ENCODE measurements at places on chromosomes 4 and X.

DNA sequence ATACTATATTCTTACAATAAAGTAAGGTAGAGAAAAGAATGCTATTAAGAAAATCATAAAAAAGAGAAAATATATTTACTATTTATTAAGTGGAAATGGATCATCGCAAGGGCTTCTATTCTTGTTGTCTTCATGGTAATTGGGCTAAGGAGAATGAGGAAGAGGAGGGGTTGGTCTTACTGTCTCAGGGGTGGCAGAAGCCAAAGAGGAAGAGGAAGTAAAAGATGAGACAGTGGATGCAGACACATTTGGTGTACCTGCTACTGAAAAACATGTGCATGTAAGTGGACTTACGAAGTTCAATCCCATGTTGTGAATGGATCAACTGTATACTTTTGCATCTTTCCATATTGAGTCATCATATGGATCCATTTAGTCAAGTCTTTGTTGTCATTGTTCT is 1502.1 kb upstream of the ADGRL3 start:
- peak; percentile 3 for DNase-seq

- DNase-seq = no peak
Observed at GRCh38 chr4:40363382-40363920, 28.3 kb downstream of the CHRNA9 start.

GRCh38 chr4:7784131-7784870 is 155.4 kb downstream of the AFAP1 start:
- DNase-seq = no peak

- DNase-seq = peak; percentile 77
Observed at GRCh38 chr4:1870328-1870577, 940 bp upstream of the NSD2 start.

DNA sequence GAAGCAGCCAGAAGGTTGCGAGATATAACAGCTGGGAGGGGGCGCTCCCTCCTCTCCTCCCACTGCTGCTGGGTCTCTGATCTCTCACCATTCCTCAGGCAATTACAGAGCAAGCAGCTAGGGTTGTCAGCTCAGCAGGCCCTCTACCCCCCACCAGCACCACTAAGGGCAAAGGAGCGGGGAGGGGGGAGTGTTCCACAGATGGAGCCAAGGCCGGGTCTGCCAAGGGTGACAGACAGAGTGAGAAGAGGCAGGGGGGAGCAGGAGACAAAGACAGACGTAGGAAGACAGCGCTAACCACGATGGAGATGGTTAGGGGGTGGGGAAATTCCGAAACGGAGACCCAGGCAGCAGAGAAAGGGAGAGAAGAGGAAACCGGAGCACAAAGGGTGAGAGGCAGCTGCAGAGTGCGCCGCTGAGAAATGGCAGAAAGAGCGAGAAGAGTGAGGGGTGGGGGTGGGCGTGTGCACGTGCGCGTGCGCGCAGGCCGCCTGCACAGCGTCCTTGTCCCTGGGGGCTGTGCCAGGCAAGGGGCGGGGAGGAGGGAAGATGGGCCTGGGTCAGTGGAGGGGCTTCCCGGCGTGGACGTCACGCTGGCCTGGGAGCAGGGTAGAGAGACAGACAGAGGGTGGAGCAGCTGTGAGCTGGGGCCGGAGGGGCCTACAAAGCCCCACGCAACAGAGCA is 6.9 kb downstream of the L1CAM start:
- no peak for DNase-seq

GRCh38 chr4:109676886-109677285 is 26.4 kb downstream of the CASP6 start:
- no peak for DNase-seq

GRCh38 chr4:153733751-153734448 is 25.9 kb downstream of the RNF175 start:
- no peak for DNase-seq

DNA sequence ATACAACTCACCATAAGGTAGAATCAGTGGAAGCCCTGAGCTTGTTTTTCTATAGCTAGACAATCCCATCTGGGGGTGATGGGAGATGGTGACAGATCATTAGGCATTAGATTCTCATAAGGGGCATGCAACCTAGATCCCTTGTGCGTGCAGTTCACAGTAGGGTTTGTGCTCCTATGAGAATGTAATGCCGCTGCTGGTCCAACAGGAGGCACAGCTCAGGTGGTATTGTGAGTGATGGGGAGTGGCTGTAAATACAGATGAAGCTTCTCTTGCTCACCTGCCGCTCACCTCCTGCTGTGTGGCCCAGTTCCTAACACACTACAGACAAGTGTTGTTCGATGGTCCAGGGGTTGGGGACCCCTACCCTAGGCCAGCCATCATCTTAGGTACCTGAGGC is 5.9 kb upstream of the GATB start:
- DNase-seq = no peak

DNA sequence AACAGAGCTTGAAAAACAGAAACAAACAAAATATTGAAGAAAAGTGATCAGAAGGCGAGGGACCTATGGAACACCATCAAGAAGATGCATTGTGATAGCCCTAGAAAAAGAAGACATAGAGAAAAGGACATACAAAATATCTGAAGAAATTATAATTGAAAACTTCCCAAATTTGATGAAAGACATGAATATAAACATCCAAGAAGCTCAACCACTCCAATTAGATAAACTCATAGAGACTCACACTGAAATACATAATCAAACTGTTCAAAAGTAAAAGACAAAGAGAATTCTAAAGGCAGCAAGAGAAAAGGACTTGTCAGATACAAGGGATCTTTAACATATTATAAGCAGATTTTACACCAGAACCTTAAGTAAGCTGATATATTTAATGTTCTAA is 869.8 kb downstream of the PCDH18 start:
- no peak for DNase-seq

DNA sequence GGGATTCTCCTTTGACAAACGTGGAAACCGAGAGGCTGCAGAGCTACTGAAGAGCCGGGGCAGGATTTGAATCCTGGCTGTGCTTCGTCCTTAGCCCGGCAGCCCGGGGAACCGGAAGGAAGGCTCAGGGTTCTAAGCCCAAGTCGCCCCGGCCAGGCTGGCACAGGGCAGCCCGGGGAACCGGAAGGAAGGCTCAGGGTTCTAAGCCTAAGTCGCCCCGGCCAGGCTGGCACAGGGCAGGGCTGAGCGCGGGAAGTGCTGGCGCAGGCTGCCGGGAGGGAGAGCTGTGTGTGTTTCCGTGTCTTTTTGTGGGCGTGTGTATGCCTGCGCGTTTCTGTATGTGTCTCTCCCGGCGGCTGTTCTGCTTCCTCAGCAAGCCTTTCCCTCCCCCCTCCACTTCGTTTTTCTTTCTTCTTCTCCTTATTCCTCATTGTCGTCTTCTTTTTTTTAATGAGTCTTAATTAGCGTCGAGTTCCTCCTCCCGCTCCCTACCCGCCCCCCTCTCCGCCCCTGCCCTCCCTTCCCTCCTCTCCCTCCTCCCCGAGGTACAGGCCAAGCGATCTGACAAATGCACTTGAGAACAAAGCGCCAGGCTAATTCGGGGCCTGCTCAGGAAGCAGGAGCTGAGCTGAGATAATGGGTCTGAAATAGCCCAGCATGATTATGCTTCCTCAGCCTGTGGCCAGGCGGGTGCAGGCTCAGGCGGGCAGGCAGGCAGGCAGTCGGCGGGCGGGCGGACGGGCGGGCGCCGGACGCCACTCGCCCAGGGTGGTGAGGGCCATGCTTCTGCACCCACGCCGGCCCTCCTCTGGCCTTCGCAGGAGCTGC is 65.9 kb downstream of the EFNB1 start:
- peak; percentile 42 for DNase-seq

DNA sequence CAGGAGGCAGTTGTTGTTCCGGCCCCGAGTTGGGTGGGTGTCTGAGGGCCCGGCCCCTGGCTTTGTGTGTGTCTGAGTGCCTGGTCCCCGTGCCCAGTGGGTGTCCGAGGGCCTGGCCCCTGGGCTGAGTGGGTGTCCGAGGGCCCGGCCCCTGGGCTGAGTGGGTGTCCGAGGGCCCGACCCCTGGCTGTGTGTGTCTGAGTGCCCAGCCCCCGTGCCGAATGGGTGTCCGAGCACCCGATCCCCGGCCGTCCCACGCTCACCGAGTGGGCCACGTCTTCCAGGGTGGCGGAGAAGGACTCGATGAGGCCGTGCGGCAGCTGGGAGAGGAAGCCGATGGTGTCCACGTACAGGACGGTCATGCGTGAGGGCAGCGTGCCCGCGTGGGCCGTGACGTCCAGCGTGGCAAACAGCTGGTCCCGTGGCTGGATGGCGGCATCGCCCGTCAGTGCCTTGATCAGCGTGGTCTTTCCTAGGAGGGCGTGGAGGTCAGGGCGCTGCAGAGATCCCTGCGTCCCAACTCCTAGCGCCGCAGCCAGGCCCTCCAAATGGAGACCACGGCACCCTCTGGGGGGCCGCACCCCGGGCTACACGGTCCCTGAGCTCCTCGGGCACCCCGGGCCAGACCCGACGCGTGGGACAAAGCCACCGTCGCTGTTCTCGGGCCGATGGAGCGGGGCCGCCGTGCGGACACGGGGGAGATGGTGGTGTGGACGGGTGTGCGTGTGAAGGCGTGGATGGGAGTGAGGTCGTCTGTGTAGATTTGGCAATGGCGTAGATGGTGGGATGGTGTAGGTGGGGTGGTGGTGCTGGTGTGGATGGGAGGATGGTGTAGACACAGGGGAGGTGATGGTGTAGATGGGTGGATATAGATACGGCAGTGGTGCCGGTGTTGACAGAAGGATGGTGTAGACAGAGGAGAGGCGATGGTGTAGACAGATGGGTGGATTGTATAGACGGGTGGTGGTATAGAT is 7.2 kb downstream of the GTPBP6 start:
- DNase-seq = no peak

- DNase-seq = peak; percentile 17
Observed at GRCh38 chrX:37871626-37872302, 24.4 kb upstream of the DYNLT3 start.

GRCh38 chr4:7760706-7761105 is 179.0 kb downstream of the AFAP1 start:
- no peak for DNase-seq

GRCh38 chrX:42755815-42756214 is 22.1 kb downstream of the PPP1R2C start:
- DNase-seq = no peak
